Stimulated activated naive CD8-positive, alpha-beta T cell treated with anti-CD3 and anti-CD28 coated beads, Interleukin-15, Interleukin-2, amounts not matched to agents 100 U/mL and 50 U/mL, for 24 hours (primary cell): ENCODE measurements at places on chromosomes 5 and 9.

DNA sequence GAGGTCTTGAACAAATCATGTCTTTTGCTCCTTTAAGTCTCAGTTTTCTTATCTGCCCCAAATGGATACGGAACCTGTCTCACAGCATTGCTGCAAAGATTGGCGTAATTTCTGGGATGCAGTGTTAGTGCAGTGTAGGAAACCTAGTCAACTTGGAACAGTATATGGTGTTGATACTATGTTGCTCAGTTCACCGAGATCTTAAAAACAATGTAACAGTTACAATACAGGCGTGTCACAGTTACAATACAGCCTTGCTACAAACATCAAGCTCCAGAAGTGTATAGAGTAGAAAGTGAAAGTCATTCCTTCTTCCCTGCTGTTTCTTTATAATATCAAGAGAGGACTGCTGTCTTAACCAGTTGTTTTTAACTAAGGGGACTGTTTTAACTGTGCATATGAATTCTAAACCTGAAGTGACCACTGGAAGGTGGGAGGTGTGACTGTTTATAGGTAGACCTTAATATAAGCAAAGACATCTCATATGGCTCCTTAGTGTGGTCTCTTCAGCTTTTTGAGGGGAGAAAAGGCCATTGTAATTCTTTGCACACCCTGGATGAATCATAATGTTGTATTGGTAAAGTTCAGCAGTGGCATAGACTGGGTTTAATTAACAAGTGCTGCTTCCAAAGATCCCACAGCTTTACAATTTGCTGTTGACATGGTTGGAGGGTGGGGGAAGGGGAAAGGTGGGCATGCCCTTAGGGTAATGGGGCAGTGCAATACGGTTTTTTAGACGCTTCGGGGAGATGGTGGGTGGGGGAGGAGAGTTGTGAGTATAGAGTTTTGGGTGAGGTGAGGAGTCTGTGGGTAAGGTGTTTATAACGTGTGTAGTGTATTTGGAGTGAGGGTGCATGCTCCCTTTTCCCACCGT is 12.9 kb downstream of the PRRC2B start:
- no peak for DNase-seq

GRCh38 chr9:23543419-23543818 is 282.6 kb downstream of the ELAVL2 start:
- no peak for DNase-seq

GRCh38 chr5:131769961-131770360 is 26.9 kb downstream of the FNIP1 start:
- DNase-seq = no peak

DNA sequence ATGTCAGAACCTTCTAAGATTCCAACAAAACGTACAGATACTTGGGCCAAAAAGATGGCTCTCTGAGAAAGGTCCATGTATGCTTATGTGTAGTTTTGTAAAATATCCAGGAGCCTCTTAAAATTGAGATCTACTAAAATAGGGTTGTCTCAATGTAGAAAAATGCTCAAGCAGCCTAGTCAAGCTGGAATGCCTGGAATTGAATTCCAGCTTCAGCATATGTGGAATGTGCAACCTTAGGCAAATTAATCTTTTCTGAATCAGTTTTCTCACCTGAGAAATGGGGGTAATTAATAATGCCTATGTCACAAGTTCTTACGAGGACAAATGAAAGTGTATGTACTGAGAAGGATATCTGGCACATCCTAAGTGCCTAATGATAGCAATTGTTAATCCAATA is 662.4 kb downstream of the DTWD2 start:
- DNase-seq = no peak

GRCh38 chr5:151772029-151772845 is 483 bp downstream of the G3BP1 start:
- DNase-seq = peak; percentile 50

DNA sequence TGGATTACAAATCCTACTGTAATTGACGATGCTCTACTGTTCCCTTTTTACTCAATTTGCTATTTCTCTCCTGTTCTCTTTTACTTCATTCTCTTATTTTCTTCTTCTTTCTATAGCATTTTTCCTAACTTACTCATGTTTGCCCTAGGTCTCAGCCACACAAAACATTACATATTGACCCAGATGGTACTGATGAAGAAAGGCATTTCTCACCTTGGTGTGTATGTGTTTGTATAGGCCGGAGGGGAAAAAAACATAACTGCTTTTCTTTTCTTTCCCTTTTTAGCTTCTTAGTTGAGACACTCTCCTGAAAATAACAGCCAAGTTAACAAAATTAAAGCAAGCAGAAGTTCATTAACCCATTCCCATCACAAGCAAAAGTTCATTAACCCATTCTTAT is 1019.8 kb upstream of the CDH18 start:
- no peak for DNase-seq

GRCh38 chr5:64628901-64629300 is 61.4 kb upstream of the SHISAL2B start:
- DNase-seq = no peak

- DNase-seq = no peak
Measured at GRCh38 chr5:76999451-76999850, 30.8 kb upstream of the AGGF1 start.

DNA sequence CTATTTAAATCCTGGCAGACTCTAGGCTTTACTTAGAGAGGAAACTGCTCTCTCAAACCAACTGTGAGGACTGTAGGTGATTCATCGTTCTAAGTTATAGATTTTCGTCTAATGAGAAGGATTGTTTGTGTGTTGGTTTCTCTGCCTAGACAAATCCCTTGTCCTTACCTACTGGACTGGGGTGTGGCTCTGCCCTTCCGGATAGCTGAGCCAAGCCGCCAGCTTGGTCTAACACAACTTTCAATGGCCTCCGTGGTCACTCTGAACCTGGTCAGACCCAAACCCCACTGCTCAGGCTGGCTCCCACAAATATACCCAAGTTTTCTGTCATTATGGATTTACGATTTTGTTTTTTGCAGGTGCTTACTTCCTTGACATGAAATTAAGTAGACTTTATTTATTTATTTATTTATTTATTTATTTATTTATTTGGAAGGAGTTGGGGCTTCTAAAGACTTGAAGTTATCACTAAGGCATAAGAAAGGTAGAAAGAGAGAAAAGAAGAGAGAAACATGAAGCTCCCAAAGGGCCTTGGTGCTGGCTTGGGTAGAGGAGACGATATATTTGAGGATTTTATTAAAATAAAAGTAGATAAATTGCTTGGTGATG is 19.0 kb downstream of the CARTPT start:
- no peak for DNase-seq

GRCh38 chr5:170223906-170224305 is 8.9 kb upstream of the C5orf58 start:
- no peak for DNase-seq

DNA sequence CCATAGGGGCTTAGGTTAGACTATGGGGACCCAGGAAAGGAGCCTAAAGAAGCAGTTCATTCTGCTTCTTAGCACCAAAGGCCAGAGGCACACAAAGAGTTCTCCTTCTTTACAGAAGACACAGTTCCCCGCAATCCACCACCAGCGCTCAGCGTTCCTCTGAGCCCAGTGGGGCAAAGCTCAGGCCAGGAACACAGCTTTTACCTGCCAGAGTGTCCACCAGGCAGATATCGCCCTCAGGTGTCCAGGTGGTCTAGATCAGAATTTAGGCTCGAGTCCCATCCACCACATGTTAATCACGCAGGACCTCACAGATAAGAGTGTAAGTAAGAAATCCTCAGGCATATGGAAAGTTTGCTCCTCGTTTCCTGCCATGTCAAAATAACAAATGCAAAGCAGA is 53.0 kb downstream of the UBE2QL1 start:
- no peak for DNase-seq

GRCh38 chr9:129463994-129464393 is 156.9 kb downstream of the C9orf50 start:
- DNase-seq = no peak
